ENCODE measurements at places on chromosomes 12 and 14.

DNA sequence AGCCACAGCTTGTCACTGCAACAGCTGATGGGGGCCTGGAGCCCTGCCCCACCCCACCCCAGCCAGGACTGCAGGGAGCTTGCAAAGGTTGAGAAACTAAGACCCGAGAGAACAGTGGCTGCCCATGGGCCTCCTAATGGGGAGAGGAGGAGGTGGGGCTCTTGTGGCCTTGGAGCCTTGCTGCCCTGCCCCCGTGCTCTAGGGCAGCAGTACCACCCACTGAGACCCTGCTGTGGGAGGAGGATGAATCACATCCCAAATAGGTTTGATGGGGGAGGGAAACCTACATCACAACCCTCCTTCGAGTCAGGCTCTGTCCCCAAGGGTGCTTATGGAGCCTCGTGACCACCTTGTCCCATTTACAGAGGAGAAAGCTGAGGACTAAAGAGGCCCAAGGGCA is 15.9 kb downstream of the HHIPL1 start:
- DNase-seq = no peak

- no peak for DNase-seq
Observed at GRCh38 chr12:53777936-53778644, 26.3 kb upstream of the CISTR start.

- DNase-seq = no peak
Observed at GRCh38 chr12:94706250-94706661, 55.9 kb upstream of the TMCC3 start.

GRCh38 chr12:122842505-122843405 is 7.5 kb downstream of the HIP1R start:
- DNase-seq = no peak

- DNase-seq = no peak
Observed at GRCh38 chr12:80681-81190, 14.2 kb downstream of the IQSEC3 start.

- no peak for DNase-seq
Observed at GRCh38 chr12:45611495-45611894, 118.0 kb upstream of the ARID2 start.

DNA sequence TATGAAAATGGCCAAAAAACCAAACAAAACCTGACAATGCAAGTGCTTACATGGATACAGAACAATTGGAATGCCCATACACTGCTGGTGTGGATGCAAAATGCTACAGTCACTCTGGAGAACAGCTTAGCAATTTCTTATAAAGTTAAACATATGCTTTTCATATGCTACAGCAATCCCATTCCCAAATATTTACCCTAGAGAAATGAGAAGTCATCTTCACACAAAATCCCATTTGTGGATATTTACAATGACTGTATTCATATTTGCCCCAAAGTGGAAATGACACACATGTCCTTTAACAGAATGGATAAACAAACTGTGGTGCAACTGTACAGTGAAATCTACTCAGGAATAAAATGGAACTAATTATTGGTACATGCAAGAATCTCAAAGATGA is 20.4 kb downstream of the SAV1 start:
- no peak for DNase-seq

DNA sequence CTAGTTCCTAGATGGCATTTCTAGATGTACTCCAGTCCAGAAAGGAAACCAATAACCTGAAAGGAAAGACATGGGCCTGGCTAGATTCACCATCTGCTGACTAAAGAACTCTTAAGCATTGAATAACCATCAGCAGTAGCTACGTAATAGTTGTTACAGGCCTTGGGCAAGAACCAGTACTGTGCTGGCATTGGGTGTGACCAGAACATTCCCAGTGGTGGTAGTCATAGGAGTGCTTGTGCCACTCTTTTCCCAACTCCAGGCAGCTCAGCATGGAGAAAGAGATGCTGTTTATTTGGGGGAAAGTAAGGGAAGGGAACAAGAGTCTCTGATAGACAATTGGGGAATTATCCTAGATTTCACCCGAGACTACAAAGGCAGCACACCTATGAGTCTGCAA is 333.3 kb downstream of the SLC16A7 start:
- DNase-seq = no peak

GRCh38 chr14:101838476-101838875 is 77.0 kb downstream of the PPP2R5C start:
- no peak for DNase-seq

DNA sequence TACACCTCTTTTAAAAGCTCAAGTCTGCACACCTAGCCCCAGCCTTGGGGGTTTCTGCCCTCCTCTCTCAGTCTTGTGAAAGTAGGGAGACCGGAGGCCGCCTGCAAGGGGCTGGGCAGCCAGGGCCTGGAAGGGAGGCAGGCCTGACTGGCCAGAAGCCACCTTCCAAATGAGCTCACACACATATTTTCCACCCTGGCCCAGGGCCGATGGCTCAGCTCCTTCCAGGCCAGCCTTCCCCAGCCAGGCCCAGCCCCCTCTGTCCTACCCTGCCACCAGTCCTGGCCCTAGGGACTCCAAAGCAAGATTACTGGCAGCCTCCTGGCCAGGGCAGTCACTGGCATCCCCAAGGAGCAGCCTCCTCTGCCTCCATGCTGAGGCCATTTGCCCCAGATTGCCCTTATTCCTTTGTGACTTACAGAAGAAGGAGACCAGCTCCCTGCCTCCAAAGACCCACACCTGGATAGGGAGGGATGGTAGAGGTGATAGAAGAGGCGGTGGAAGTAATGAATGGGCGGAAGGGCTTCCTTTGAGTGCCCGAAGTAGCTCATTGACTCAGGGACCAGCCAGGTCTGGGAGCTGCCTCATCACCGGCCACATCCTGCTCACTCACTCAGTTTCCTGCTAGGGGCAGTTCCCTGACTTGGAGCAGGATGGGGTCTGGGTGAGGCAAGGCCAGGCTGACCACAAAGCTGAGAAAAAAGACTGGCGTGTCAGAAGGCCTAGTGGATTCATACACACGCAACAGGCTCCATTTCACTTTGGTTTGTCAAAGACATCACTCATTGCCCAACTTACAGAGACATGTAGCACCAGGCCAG is 14.8 kb downstream of the MMP14 start:
- no peak for DNase-seq

DNA sequence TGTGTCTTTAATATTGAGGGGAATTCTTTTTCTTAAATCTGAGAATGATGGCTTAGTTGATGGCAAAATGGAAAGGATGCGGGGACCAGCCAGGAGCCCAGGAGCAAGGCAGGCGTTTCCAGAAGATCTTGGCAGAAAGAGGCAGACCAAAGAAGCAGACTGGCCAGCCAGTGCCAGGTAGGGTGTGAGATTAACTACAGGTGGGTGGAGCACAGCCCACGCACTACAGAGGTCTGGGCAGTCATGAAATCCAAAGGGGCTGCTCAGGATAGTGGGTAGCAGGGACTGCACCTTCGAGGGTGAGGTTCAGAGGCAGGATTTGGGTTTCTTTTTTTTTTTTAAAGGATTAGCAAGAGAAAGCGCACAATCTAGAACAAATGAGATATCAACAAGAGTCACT is 17.7 kb upstream of the PCNX1 start:
- no peak for DNase-seq

- no peak for DNase-seq
Observed at GRCh38 chr14:76272349-76272748, 103.6 kb upstream of the ESRRB start.
